Endodermal cell (in vitro differentiated cells): ENCODE measurements at places on chromosomes 2 and 18.

DNA sequence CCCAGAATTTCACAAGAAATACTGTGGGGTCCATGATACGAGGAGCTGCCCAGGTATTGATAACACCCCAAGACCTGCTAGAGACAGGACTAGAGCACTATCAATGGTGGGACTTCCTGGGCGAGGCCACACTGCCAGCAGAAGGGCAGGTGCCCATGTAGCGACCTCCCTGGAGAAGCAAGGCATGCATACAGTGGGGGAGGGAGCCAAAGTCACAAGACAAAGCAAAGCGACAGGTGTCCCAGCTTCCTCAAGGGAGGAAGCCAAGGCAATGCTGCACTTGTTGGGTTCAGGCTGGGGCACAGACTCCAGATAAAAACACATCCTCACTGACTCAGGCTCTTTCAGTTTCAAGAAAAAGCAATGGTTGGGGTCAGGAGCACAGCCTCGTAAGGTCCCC lies 7.5 kb downstream of the CD207 start:
- no peak for DNase-seq

DNA sequence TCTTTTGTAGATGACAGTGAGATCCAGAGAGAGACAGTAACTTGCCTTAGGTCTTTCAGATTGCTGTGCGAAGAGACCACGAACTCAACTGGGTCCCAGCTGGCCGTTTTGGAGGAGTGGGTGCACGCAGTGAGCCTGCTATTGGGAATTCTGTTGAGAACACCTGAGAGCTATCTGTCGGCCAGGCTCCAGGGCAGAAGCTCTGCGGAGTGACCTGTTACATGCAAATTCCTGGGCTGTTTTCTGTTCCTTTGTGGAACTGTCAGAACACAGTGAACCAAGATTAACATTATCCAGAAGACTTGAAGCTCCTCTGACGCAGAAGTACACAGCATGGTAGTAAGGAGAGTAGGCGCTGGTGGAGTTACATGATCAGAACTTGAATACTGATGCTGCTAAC lies 99.5 kb upstream of the LMAN1 start:
- DNase-seq = no peak

DNA sequence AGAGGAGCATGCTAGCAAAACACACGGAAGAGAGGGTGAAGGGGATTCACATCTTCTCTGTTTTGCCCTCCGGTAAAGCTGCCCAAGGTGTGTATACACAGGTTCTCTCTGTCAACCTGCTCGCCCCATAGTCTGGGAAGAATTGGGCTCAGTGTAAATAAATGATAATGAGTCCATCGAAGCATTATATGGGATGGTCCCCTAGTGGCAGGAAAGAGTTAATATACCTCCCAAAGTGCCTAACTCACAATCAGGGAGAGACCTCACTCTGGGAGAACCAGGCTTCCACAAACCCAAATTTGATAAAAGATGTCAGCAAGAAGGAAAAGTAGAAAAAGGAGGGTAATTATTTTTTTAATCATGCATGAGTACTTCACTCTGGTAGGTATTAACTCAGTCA lies 262.2 kb upstream of the ZNF521 start:
- no peak for DNase-seq

DNA sequence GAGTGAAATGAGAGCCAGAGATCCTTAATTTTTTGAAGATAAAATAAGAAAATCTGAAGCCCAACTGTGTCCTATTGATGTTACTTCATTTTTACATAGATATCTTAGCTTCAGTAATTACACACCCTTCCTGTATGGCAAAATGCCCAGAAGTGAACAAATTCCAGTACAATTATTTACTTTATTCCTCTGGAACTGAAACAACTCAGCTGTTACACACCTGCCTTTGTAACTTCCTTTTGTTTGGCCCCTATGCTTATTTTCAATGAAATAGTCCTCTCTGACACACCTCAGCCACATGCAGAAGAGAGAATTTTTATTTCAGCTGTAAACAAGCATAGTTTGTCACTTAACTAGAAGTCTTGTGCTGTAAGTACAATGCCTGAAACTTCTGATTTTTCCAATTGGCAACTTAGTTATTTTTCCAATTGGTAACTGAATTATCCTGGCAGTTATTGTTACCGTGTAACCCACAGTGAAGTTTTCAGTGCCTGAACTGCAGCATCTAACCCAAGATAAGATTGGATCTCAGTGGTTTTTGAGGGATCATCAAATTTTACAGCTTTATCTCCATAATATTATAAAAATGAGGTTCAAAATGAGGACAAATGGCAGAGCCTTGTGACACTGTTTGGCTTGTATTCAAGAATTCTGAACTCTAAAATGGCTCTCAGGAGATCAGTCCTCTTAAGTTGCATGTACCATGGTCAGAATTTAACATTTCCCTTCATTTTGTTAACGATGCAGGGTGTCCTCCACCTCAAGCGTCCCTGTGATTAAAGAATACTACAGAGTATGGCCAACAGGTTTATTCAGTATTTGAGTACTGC lies 82.6 kb downstream of the PKP4 start:
- DNase-seq = no peak

GRCh38 chr2:235041918-235042575 lies 90.2 kb downstream of the SH3BP4 start:
- no peak for DNase-seq
